ELF-1 (cell line): ENCODE measurements at places on chromosomes 4 and X.

GRCh38 chr4:45346816-45347435, 620.6 kb upstream of the GNPDA2 start:
- DNase-seq, result no peak

DNA sequence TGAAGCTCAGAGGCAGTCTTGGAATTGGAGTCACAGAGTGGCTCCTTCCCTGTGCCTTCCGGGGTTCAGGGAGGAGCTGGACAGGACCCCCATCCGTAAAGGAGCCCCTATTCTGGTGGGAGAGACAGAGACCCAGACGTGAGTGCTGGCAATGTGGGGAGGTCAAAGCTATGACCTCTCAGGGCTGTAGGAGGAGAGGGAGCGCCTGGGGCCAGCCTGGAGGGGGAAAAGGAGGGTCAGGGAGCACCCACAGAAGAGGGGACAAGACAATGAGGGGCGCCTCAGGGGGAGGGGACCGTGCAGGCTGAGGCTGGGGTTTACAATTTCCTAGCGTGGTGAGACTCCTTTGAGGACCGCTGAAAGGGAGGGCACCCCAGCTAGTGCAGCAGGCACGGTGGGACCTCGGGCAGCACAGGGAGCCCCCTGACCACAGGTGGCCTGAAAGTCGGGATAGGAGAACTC, 97.9 kb upstream of the LRPAP1 start:
- no peak for DNase-seq

- peak; percentile 93 for DNase-seq
These were observed 78.0 kb upstream of the DRD5 start for GRCh38 chr4:9703391-9703790.

DNA sequence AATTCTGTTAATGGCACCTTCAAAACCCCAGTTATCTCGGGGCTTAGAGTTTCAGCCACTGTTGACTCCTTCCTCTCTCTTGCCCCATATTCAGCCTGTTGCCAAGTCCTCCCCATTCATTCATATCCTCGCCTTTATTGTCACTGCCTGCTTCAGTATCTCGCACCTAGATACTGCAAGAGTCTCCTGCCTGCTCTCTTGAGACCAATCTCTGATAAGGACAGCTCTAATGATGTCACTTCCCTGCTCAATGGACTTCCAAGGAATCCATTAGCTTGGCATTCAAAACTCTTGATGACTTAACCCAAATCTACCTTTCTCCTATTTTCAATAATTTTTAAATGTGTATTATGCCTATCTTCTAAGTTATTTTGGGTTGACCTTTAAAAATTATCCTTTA, 1.1 kb upstream of the UBE2A start:
- peak; percentile 4 for DNase-seq

GRCh38 chrX:154378059-154378798, 866 bp upstream of the EMD start:
- DNase-seq, result no peak

DNA sequence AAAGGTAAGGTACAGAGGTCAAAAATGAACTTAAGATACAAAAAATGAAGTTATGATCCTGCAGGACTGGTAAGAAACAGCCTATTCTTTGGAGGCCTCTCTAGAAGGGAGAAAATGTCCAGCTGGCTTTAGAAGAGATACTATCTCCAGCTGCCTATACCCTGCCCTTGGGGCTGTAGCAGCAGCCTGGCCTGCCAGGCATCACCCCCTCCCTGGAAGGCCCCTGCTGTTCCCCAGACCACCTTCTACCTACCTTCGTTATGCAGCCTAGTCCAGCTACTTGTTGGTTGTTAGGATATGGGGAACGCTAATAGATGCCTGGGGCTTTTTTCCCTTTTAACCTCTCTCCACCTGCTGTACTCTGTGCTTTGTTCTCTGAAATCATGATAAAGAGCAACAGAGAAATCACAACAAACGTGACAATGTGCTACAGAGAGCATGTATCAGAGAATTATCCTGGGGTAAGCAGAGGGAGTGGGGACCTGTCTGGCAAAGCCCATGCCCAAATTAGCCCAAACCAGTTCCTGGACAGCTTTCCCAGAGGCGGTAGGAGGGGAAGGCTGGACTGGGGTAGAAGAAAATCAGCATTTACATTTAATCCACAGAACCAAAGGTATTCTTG, 34.5 kb downstream of the FRMD7 start:
- peak; percentile 88 for DNase-seq

DNA sequence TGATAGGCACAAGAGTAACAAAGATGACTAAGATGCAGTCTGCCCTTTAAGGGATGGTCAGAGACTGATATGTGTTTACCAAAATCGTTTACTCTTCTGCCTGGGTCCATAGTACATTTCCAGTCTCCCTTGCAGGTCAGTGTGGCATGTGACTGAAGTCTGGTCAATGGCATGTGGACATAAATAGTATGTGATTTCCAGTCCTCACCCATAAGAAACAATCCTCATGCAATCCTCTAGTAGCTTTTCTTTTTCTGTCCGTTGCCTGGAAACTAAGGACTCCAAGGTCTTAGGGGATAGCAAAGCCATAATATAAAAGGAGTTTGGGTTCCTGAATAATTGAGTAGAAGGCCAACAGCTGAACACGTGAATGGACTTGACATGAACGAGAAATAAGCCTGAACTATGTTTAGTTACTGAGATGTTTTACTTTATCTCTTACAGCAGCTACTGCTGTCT, 1.1 kb downstream of the SLC9B2 start:
- DNase-seq, result no peak

GRCh38 chr4:76305033-76305687, 1.4 kb upstream of the STBD1 start:
- no peak for DNase-seq

DNA sequence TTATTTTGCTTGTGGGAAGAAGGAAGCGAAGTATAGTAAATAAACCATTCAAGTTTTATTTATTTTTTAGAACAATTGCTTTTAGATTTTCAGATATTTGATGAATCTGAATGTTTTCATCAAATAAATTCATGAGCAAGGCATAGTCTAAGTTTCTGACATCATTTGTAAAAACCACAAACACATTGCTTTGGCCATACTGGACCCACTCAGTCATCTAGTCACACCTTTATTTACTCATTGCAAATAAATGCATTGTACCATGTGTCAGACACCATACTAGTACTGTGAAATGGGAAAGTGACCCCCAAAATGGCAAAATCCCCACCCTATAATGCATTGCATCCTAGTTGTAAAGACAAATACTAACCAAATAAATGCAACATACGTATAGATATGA, 449.1 kb upstream of the SMIM31 start:
- no peak for DNase-seq

GRCh38 chr4:105911426-105911825, 16.2 kb downstream of the NPNT start:
- no peak for DNase-seq

- no peak for DNase-seq
These were observed 26.0 kb upstream of the SLC25A5 start for GRCh38 chrX:119442286-119442685.

DNA sequence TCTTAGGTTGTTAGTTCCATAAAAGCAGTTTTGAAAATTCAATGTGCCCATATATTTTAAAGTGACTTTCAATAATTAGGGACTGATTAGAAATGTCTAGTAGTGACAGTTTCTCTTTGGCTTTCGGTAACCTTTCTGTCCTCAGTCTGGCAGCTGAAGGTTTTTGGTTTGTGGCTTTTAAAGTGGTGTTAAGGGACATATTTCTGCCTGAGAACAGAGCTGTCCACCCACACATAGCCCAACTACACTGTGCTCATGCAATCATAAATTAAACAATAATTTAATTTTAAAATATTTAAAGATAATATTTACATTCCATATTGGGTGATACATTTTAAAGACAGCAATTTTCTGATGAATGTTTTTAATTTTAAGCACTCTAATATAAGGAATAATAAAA, 335.0 kb upstream of the TENM3 start:
- no peak for DNase-seq

DNA sequence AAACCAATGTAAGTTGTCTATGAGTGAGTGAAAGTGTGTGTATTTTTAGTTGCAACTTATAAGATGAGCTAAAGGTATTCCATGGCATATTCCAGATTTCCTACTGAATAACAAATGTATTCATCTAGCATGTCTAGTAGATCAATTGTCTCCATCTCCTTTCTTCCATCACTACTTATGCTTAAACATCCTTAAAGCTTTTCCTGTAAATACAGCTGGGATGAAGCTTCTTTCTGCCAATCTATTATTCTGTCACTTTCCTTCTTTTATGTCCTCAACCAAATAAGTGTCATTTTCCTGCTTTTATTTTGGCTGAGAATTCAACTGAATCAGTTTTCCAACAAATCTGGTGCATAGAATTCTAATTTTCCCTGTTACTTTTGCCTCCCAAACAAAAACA, 136.3 kb downstream of the COL25A1 start:
- no peak for DNase-seq

GRCh38 chrX:31355206-31355955, 283.5 kb upstream of the FTHL17 start:
- DNase-seq, result no peak

- no peak for DNase-seq
These were observed 6.3 kb downstream of the SFRP2 start for GRCh38 chr4:153782581-153782980.

GRCh38 chr4:83267121-83267829, 17.3 kb downstream of the COQ2 start:
- DNase-seq, result no peak

- DNase-seq, result no peak
These were observed 180.5 kb downstream of the PPP1R2C start for GRCh38 chrX:42597481-42597880.
